ENCODE measurements at places on chromosomes 5 and 9.

DNA sequence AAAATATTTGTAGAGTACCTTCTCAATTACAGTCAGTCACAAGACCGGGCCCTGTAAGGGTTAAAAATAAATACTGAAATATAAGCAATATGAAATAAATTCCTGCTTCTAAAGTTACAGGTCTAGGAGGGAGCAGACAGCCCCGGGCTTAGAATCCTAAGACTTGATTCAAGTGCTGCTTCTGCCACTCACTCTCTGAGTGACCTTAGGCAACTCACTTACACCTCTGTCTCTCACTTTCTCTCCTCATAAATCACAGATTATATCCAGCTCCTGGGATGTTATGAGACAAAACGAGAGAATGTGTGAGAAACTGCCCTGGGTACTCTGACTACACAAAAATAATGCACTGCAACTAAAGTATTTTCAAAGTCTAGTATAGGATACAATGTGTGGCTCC lies 101.9 kb downstream of the PDE4D start:
- DNase-seq, result no peak

GRCh38 chr9:107483666-107484065 lies 5.9 kb downstream of the KLF4 start:
- no peak for DNase-seq

DNA sequence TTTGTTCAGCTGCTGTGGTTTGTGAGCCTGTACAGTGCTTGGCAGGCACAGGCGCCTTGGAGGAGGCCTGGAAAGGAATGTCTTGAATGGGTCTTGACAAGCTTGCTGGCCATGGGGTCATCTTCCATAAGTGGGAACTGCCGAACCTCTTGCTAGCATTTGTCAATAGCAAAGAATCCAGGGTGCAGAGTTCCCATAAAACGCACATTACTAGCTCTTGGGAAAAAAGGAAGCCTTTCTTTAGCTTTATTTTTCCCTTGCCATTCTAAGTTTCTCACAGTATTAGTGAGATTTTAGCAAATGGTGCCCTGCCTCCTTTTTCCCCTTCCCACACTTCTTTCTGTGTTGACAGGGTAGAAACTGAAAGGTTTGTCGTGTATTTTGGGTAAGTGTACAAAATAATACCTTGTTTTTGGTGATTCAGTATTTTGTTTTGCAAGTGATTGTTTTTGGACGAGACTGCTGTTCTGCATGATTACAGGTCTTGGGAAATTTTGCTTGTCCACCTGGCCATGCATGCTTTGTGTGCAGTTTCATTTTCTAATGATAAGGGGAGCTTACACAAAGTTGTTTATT lies 82.0 kb downstream of the ADGRV1 start:
- DNase-seq, result no peak

DNA sequence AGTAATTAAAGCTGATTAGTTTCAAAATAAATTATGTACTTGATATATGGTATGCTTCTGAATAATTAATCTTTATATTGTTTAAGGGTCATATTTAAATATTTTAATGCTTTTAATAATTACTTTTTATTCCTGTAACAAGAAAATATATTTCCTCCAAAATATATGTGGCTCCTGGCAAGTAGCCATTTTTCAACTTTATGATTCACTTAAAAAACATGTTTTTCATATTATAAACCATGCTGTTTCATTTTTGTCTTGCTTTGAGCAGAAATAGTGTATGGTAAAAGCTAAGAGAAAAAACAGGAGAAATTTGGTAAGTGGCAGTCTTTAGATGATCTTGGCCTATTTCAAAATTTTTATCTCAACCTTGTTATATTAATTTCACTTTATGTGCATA lies 14.6 kb downstream of the SPATA9 start:
- no peak for DNase-seq

DNA sequence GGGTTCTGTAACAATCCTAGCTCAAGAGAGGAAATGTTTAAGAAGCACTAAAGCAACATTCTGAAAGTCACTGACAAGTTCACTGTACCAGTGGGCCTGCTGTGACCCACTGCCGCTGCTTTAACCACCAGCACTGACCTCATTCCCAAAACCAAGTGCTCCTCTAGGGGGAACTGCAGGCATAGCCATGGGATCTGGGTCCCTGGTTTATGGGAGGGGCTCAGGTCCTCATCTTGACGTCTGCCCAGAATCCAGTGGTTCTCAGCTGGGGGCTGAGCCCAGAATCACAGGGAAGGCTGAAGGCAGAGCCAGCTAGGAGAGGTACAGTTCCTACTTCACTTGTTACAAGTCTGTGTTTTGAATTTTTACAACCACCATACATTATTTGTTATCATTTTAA lies 36.1 kb upstream of the SLC2A8 start:
- no peak for DNase-seq

- no peak for DNase-seq
Measured at GRCh38 chr5:62741761-62742160, 163.1 kb downstream of the LRRC70 start.

- DNase-seq, result no peak
Measured at GRCh38 chr9:126509718-126510117, 104.0 kb upstream of the LMX1B start.

DNA sequence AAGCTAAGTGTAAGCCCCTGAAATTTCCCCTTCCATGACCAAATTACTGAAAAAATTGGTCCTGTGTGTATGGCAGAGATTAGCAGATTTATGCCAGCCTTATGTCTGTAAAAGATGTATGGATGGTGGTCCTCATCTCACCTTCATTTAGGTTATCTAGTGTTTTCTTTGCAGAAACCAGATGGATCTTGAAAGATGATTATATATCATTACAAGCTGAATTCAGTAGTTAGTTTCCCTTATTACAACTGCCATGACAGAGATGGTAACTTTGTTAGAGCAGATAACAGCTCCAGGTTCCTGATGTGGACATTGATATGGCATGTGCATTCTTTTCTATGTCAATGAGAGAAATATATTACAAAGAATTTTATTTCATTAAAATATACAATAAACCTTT lies 1403.2 kb upstream of the CDH6 start:
- no peak for DNase-seq

- no peak for DNase-seq
Measured at GRCh38 chr5:179243333-179243732, 101.9 kb downstream of the ADAMTS2 start.

- DNase-seq, result peak; percentile 53
Measured at GRCh38 chr5:172110921-172111851, 76.8 kb downstream of the STK10 start.

GRCh38 chr9:13100914-13101572 lies 178.4 kb downstream of the MPDZ start:
- no peak for DNase-seq

DNA sequence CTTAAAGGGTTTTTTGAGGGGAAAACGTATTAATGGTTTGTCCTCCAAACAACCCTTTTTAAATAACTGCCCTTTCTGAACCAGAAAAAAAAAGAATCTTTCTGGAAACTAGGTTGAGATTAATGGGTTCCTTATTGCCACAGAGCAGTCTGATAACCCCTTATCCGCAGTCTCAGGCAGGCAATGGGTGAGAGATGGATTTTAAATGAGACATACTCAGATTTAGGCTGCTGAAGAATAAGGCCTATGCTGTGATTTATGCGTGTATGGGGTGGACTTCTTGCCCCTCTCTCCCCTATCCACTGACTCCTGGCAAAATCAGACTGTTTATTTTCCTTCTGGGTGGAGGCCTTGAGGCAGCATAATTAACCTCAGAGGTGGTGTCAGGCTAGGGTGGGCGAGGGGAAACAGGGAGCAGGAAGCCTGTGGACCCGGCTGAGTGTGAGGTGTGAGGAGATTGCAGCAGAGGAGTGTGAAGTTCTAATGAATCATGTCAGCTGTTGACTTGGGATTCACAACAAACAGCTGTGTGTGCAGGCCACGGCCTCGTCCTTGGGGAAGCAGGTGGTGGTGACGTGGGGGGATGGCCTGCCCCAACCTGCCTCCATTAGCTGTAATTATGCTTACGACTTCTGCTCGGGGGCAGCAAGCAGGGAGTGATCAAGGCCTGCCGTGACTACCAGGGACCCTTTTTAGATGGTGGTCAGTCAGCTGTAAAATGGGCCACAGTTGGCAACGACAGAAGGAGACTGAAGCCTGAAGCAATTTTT lies 196.4 kb downstream of the SEMA6A start:
- DNase-seq, result no peak

DNA sequence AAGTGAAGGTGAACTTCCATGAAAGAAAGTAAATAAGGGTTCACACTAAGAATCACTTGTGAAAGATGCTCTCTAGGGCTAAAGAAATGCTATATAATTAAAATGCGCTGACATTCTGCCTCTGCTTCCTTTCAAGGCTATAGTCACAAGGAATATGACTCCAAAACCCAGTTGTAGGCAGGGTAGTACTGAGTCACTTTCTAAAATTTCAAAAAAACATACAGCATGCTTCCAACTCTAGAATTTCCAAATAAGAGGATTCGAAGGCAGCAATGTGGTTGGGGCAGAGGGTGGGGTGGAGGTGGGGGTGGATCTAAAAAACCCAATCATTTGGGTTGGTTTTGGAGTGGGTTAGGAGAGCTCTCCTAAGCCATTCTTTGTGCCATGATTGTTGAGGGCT lies 84.6 kb downstream of the HMHB1 start:
- no peak for DNase-seq

- no peak for DNase-seq
Measured at GRCh38 chr5:171055875-171056454, 194.1 kb downstream of the RANBP17 start.

DNA sequence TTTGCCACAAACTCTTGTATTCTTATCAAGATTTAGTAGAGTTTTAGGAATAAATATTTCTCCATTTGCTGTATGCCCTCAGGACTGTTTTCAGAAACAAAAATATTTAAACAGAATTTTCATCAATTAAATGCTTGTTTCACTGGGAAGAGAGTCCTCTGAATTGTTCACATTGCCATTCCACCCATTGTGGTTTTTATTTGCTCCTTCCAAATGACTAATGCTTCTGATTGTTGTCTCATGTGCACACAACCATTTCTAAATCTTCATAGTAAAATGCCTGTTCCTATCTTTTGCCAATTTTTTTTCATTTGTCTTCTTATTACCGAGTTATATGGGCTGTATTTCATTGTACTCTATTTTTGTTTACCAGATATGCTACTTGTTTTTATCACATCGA lies 10.6 kb downstream of the MARCOL start:
- no peak for DNase-seq

GRCh38 chr9:22374051-22374450 lies 72.6 kb upstream of the DMRTA1 start:
- no peak for DNase-seq

DNA sequence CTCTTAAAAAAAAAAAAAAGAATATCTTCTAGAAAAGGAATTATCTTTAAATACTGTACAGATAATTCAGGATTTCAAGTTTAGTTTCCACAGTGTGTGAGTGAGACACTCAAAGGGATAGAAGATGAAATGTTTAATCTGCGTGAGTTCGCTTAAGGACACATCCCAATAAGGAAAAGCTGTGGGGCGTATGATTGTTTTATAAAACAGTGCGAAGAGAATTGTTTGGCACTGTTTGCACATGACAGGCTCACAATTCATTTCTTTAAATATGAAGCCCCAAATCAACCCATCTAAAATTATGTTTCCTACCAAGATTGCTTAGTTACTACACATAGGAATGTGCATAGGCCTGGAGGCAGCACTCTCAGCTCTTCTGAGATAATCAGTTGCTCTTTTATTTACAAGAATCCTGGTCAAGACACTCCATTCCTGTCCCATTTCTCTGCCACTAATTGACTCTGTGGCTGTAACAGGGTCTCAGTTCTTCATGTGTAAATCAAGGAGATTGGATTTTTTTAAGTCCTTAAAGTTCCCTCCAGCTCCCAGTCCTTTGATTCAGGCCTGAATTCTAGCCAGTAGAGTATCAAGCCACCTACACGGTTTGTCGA lies 60.1 kb downstream of the BHMT start:
- DNase-seq, result no peak

DNA sequence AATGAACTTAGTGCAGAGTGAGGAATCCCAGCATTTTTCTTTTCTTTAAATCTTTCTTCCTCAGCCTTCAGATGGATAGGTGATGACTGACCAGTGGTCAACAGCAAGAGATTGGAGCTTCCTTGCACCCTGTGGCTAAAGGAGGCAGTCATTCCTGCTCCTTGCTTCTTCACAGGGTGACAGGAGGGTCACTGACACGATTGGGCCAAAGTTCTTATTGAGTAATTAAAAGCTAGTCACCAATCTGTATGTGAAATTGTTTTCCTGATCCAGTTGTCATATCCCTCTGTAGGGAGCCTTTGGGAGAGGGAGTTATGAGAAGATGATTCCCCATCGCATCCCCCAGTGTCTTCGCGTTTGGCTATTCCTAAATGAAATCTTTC lies 85.2 kb downstream of the CMYA5 start:
- DNase-seq, result no peak

DNA sequence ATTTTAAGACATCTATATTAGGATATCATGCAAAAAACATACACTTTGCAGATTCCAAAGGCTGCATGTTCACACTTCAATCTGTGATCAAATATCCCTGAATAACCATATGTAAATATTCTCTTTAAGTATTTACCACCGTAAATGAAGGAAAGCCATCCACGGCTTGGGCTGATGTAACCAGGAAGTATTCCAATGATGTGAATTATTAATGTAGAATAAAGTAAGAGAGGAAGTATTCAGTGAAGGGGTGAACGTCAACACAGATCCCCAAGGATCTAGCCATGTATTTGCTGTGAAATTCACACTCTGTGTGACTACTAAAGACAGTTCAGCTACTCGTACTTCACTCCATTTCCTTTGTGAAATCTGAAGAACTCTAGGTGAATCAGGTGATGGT lies 75.2 kb downstream of the CDH6 start:
- no peak for DNase-seq

DNA sequence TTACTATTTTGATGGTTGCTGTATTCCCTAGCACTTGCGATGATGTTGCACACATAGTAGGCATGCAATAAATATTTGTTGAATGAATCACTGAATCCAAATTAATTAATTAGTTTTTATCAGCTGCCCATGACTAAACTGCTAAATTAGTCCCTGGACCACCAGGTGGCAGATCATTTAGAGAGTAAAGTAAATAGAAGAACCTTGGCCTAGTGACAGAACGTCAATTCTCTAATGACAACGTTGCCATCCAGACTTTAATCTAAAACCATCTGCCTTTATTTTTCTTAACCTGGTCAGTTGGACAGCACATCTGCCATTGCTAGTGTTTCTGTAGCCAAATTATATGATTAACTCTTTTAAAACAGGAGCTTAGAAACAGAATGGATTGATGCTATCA lies 457.5 kb downstream of the KIF4B start:
- no peak for DNase-seq

GRCh38 chr5:147507480-147508126 lies 2.3 kb downstream of the DPYSL3 start:
- DNase-seq, result no peak

- DNase-seq, result no peak
Measured at GRCh38 chr5:170782438-170782837, 1.1 kb upstream of the GABRP start.

- DNase-seq, result no peak
Measured at GRCh38 chr5:160312134-160312959, at the start of gene CCNJL. TSS of gene CCNJL (minus strand) at chr5:160312564. CDS start at chr5:160311923, 641 bp downstream.

Data from activated CD8-positive, alpha-beta memory T cell treated with anti-CD3 and anti-CD28 coated beads for 48 hours (primary cell).